ENCODE measurements at places on chromosomes 7 and 10.

- DNase-seq, result no peak
These were observed 49.5 kb upstream of the CACUL1 start for GRCh38 chr10:118804262-118804773.

- DNase-seq, result no peak
These were observed 241.8 kb downstream of the TEX36 start for GRCh38 chr10:125441151-125441550.

DNA sequence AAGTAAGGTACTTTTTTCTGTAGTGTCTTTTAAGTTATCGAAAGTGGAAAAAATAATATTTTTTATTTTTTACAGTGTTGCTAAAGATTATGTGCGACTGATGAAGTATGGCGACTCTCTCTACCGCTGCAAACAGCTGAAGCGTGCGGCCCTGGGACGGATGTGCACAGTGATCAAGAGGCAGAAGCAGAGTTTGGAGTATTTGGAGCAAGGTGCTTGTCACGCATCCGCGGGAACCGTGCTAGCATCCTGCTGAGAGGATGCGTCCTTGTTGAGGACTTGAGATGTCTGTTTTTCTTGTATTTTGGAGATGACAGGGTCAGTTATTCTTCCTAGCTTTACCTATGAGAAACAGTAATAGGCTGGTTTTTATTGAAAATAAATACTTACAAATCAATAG lies 7.8 kb downstream of the GTPBP4 start:
- no peak for DNase-seq

GRCh38 chr7:149239345-149240143 lies at the start of gene ZNF212:
Gene ZNF212, plus strand, starts transcription at chr7:149239651. Its CDS starts 128 bp downstream, at chr7:149239779.
- DNase-seq, result peak; percentile 91

DNA sequence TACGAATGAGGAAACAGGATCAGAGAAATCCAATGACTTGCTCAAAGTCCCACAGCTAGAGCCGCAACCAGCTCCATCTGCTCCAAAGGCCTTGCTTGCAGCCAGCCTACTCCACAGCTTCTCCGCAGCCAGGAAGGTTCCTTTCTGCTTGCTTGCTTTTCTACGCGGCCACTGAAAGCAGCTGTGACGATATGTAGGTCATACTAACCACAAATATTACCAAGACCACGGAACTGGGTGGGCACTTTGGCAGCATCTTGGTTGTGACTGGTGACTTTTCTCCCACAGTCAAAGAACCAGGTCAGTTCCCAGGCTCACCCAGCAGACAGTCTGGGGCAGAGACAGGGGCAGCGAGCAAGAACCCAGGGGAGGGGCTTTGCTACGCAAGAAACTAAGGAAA lies 86.4 kb downstream of the FAM53B start:
- no peak for DNase-seq

- DNase-seq, result no peak
These were observed 8.1 kb upstream of the TMEM72 start for GRCh38 chr10:44902941-44903545.

DNA sequence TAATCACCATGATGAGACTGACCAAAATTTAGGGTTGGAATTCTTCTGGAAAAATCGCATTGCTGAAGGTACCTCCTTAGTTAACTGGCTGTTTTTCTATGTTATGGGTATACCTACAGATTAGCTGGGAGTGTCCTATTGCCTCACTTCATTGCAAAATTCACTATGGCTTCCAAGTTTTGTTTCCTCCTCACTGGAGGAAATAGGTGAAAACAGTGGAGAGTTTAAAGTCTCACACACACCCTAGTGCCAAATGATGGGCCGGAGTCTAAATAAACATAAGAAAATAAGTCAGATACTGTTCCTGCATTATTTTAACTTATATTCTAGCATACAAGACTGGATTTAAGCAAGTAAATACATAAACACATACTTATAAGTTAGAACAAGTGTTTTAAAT lies 98.2 kb downstream of the AHR start:
- DNase-seq, result no peak

DNA sequence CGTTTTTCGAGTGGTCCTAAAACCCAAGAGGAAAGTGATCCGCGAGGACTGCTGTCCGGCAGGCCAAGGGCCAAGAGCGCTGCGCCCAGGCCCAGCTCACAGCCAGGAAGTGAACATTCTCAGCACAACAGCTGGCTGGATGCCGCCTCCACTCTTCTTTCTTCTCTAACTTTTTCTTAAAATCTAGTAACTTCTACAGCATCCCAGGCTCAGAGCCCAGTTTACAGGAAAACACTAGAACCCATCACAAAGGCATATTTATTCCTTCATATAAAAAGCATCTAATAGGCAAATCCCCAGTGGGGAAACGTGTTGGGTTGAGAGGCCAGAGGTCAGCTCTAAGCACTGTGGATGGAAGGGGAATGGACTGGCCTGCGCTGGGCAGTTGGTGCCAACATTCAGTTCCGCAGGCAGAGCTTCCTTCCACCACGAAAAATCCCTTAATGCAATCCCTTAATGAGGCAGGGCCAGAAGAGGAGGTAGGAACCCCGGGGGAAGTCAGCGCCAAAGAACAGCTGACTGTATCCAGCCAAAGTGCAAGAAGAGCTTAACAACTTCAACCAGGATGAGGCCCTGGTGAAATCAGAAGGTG lies 74.8 kb downstream of the ZRANB1 start:
- DNase-seq, result no peak

GRCh38 chr7:15681186-15681585 lies 5.3 kb downstream of the MEOX2 start:
- no peak for DNase-seq

DNA sequence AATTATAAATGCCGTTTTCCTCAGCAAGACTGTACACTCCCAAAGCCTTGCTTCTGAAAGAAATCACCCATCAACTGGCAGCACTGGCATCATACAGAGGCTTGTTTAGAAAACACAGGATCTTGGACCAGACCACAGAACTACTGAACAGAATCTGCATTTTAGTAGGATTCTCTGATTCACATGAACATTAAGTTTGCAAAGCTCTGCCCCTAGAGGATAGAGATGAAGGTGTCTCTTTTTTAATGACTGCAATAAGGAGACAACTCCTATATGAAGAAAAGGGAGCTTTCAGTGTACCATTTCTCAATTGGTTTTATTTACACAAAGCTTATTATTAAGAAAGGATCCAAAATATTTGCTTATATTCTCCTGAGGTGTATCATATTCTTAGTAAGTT lies 172.7 kb downstream of the AGMO start:
- DNase-seq, result no peak

- DNase-seq, result no peak
These were observed 113.2 kb downstream of the WDR37 start for GRCh38 chr10:1169186-1169885.

GRCh38 chr10:110817614-110818013 lies 54.1 kb upstream of the PDCD4 start:
- DNase-seq, result no peak

- DNase-seq, result no peak
These were observed 204.4 kb downstream of the OTUD1 start for GRCh38 chr10:23643111-23643780.

DNA sequence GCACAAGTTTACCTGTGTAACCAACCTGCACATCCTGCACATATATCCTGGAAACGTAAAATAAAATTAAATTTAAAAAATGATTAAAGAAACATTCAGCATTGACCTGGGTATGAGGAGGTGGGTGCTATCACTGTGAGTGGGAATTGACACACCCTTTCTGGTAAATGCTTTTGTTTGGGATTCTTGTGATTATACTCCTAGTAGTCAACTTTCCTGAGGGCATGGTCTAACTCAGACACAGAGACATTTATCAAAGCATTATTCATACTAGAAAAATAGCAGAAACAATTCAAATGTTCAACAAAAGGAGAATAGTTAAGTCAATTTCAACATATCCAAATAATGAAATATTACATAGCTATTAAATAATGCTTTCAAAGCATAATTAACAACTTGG lies 44.2 kb downstream of the CNNM2 start:
- no peak for DNase-seq

DNA sequence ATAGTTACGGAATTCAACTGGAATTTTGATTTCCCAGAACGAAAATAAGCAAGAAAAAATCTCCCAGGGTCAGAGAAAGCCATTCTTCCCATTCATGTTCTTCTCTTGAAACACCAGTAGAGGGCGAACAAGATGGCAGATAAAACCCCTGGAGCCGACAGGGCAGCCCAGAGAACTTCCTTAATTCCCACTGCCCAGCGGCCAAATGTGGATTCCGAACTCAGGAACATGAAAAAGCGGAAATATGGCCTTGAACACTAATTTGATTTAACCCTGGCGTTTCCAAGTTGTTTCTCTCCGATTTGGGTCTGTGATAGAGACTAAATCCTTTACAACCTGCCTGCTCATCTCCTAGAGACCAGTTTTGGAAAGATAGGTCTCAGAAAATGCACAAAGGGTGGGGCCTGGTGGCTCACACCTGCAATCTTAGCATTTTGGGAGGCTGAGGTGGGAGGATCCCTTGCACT lies 100.7 kb upstream of the WAC start:
- peak; percentile 13 for DNase-seq

All from stimulated activated CD4-positive, alpha-beta T cell treated with anti-CD3 and anti-CD28 coated beads, Interleukin-2, amount 100 ng/mL, for 24 hours (primary cell).